ENCODE measurements at places on chromosomes 7 and 10. TPM values are rescaled to one million over a fixed set of nuclear protein-coding genes. Genes with fewer than 3 reads are reported as not detected.

ANXA11 gene
- total RNA-seq: 456 TPM

GGCT gene
- total RNA-seq: 165 TPM

STK31 gene
- total RNA-seq: 0.10 TPM

AZGP1 gene
- 76.2 TPM for total RNA-seq

CDHR1 gene
- total RNA-seq: 0.35 TPM

ICA1 gene
- 21.9 TPM for total RNA-seq

TMEM106B gene
- total RNA-seq: 35.4 TPM

CARD11 gene
- total RNA-seq: 0.42 TPM

All from mesenteric fat pad (tissue), 1 donor.